ENCODE measurements at places on chromosomes 6 and 20.

DNA sequence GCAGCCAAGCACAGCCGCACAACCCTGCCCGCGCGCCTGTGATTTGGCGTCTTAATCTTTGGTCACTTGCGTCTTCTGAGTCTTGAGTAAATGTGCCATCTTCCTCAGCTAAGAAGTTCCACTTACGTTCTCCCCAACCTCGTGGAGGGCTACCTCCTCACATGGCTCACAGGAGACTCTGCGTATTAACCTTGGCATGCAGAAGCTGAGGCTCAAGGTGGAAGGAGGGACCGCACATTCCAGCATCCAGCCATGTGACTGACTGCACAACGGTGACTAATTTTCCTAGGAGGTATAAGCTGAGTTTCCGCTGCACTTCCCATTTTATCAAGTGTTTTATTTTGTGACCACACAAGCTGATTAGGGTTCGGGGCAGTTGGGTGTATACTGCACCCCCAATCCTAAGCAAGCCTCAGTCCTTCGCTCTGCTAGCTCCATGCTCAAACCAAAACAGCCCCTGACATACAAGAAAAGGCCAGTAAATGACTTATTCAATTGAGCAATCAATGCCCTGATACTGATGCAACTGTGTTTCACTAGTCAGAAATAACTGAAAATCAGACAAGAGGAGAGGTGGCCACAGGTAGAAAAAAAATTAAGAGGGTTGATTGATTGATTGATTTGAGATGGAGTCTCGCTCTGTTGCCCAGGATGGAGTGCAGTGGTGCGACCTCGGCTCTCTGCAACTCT is 7.0 kb downstream of the BEND3 start:
- DNase-seq, result no peak

GRCh38 chr6:30735668-30736314 is 6.7 kb downstream of the FLOT1 start:
- DNase-seq, result no peak

- no peak for DNase-seq
Measured at GRCh38 chr6:34423254-34423653, 2.6 kb downstream of the RPS10 start.

DNA sequence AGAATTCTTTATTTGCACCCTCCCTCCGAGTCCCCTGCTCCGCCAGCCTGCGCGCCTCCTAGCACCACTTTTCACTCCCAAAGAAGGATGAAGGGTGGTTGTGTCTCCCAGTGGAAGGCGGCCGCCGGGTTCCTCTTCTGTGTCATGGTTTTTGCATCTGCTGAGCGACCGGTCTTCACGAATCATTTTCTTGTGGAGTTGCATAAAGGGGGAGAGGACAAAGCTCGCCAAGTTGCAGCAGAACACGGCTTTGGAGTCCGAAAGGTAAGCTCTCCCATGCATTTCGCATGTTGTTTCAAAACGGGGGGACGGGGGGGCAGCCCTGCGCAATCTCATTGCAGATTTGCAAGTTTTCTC is 357 bp downstream of the PCSK2 start:
- no peak for DNase-seq

- no peak for DNase-seq
Measured at GRCh38 chr6:16412171-16412570, 173.8 kb downstream of the GMPR start.

- no peak for DNase-seq
Measured at GRCh38 chr6:20069021-20069522, 143.2 kb downstream of the MBOAT1 start.

DNA sequence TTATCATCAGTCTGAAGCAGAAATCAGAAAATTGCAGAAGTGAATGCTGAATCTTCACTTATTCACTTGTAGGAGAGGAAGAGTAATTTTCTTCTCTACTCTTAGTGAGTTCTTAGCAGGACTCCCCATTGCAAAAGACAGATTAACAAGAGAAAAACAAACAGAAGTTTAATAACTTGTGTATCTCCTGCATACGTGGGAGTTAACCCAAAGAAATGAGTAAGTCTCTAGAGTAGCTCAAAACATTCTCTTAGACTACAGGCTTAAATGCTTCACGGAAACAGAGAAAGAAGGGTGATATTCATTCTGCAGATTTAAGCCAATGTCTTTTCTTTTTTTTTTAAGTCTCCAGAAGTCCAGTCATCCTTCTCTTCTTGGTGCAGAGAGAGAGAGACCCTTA is 97.9 kb upstream of the TMEM181 start:
- no peak for DNase-seq

Measured in C1 segment of cervical spinal cord (tissue), 14 donors.